ENCODE measurements at places on chromosomes 4 and X.

DNA sequence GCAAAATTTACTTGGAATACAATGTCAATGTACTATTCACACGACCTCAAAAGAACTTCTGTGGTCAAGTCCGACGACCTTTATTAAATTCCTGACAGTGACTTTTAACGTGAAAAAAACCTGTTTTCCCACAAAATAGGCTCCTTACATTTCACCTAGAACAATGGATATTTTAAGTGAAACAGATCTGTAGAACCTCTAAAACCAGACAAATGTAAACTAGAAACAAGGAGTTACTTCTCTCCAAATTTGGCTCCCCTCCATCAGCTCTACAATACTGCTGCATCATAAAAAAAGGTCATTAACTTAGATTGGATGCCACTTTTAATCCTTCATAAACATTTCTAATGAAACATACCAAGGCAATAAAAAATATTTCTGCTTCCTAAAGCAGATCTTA lies 1.2 kb downstream of the NEK1 start:
- DNase-seq: no peak

GRCh38 chr4:58658701-58659100 lies 1548.5 kb upstream of the IGFBP7 start:
- DNase-seq: no peak

DNA sequence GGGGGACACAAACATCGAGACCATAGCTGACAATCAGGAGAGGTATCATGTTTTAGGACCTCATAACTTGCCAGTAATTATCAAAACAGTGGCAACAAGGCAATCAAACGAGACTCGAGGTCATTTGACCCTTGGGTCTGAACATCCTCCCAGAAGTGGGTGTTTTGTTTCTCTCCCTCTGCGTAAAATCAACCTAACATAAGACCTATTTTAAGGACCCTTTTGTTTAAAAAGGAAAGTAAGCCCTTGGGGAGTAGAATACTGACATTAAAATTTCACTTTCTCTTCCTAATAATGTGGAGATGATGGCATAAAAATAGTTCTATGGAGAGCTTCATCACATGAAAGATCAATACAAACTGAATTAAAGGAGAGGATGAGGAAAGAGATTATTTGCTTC lies 106.2 kb upstream of the PUDP start:
- no peak for DNase-seq

DNA sequence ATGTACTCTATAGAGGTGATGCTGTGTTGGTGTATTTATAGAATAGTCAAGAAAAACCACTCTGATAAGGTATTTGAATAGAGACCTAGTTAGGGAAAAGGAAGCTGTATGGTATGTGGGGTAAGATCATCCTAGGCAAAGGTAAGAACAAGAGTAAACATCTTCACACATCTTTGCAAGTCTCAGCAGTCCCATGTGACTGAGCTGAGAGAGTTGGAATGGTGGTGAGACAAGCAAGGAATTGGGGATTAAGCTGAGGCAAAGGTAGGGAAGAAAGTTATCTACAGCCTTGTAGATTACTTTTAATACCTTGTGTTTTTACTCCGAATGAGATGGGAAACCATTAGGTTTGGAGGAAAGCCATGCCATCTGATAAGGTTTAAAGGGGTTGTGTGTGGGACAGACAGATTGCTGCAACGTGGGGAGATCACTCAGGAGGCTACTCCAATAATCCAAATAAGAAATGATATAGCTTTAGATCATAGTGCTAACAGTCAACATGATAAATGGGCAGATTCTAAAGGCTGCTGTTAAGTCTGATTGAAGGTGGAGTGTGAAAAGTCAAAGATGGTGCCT lies 31.7 kb upstream of the MANBA start:
- DNase-seq: no peak

- no peak for DNase-seq
Observed at GRCh38 chr4:40349561-40350198, 14.5 kb downstream of the CHRNA9 start.

DNA sequence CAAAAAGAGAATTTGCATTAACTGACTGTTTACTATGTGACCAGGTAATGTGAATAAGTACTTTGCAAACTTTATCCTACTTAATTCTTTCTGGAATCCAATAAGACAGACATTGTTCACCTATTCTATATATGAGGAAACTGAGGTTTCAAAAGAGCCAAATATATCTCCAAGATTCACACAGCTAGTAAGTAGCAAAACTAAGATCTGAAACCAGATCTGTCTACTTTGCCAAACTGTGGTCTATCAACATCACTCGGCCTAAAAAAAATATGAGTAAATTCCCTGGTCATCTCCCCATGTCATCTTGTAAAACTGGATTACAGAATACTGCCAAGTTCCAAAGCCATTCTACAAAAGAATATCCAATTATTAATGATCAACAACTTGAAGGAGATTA lies 52.8 kb downstream of the ANAPC10 start:
- DNase-seq: no peak

DNA sequence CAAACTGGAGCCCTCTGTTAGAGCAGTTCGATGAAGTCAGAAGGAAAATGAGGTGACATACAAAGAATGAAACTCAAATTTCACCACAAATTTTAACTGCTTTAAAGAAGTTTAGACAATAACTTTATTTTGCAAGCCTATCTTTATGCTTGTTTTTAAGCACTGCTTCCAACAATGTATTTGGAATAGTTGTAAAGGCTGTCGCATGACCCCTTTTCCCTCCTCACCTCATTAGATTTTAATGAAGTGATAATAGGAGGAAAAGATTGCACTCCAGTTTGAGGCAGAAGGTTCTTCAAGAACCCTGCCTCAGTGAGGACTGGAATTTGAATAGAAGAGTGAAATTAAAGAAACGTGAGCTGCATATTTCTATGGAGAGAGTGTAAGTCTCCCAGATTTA lies 386.1 kb upstream of the NR3C2 start:
- no peak for DNase-seq

GRCh38 chr4:3722446-3723231 lies 43.5 kb upstream of the ADRA2C start:
- DNase-seq: no peak

GRCh38 chr4:118962540-118962939 lies 73.9 kb downstream of the SYNPO2 start:
- DNase-seq: no peak

DNA sequence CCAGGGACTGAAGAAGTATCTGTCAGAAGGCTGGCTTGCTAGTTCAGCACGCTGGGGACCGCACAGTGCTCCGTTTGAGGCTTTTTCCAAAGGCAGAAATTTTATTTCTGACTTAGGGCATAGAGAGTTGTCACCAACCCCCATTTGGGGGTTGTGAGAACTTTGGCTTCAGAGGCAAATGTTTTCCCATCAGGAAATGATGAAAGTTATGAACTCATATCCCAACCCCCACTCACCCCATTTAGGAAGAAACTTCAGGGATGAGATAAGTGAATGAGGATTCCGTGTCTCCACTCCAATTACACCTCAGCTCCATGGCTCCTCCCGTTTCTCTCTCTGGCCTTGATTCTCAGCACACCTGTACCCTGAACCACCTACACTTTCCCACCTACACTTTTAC lies 4.3 kb upstream of the WDR13 start:
- no peak for DNase-seq

DNA sequence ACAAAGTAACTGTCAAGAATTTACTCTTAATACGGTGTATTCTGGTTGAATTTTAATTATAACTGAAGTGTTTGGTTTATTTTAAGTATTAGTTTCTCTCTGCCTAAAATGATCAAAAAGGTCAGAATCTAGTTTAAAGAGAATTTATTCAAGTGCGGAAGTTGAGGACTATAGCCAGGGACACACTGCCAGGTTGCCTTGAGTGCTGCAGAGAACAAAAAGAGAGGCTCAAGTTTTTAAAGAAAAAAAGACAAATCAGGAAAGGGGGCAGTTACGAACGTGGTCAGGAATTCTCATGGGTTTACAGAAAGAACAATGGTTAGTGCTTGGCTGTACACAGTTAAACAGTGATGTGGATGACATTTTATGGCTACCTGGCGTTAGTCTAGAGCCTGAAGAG lies 81.3 kb downstream of the SNX25 start:
- DNase-seq: no peak

DNA sequence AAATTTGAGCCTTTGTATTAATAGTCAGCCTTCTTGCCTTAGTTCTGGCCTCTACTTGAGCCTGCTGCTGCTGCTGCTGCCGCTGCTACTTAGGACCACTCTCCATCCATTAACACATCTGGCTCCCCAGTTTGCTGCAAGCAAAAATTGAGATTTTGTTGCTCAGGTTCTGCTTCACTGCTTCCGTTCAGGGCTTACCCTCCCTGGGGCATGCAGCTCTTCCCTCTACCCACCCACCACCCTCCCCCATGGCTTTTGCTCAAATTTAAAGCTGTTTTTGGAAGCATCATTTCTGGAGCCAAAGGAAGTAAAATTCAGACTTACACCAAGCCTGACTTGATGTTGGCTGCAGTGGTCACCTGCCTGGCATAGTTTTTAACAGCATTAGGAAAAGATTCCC lies 28.9 kb upstream of the FRMPD3 start:
- no peak for DNase-seq

GRCh38 chr4:13970349-13970748 lies 342.8 kb upstream of the BOD1L1 start:
- DNase-seq: no peak

DNA sequence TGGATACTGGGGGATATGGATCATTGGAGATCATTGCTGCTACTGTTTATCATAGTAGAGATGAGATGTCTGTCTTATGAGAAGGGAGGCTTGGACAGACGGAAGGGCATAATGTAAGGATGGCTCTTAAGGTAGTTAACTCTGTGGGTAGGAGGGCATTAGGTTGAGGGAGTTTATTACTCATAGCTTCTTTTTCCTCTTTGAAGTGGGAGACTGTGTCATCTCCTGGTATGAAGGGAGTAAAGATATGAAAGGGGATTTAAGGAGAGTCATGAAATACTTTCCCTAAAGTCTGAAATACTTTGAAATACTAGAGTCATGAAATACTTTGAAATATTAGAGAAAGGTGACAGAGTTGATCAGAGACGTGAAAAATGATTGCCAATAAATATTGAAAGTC lies 255.5 kb upstream of the PITX2 start:
- DNase-seq: no peak

GRCh38 chrX:76148753-76149152 lies 24.1 kb upstream of the PBDC1 start:
- DNase-seq: no peak

- DNase-seq: no peak
Observed at GRCh38 chrX:72461766-72462165, 110.9 kb downstream of the HDAC8 start.

DNA sequence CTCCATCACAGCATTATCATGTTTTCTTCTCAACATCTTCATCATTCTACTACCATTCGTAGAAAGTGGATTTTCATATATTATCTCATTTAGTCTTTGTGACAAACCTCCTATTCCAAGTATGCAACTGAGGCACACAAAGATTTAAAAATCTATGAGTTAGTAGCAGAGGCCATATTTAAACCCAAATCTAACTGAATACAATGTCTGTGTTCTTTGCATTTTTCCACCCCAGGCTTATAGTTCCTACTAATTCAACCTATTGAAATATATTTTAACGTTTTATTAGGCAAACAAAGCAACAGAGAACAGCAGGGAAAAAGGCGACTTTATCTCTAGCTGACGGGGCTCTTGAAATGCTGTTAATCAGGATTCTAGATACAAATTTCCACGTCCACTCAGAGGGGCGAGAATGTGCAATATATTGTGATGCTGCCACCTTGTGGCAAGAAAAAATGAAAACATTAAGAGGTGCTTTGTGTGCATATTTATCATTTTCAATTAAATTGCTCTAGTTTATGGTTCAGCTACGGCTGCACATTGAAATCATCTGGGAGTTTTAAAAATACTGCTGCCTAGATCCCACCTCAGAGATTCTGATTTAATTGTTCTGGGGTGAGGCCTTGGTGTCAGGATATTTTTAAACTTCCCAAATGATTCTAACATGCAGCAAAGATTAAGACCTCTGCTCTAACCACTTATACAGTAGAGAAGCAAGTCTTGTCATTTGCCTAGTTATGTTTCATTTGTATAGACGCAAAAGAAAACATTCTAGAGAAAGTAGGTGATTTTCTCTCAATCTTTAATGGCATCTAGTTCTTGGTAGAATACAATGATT lies 315.9 kb downstream of the MAPK10 start:
- peak; percentile 2 for DNase-seq

DNA sequence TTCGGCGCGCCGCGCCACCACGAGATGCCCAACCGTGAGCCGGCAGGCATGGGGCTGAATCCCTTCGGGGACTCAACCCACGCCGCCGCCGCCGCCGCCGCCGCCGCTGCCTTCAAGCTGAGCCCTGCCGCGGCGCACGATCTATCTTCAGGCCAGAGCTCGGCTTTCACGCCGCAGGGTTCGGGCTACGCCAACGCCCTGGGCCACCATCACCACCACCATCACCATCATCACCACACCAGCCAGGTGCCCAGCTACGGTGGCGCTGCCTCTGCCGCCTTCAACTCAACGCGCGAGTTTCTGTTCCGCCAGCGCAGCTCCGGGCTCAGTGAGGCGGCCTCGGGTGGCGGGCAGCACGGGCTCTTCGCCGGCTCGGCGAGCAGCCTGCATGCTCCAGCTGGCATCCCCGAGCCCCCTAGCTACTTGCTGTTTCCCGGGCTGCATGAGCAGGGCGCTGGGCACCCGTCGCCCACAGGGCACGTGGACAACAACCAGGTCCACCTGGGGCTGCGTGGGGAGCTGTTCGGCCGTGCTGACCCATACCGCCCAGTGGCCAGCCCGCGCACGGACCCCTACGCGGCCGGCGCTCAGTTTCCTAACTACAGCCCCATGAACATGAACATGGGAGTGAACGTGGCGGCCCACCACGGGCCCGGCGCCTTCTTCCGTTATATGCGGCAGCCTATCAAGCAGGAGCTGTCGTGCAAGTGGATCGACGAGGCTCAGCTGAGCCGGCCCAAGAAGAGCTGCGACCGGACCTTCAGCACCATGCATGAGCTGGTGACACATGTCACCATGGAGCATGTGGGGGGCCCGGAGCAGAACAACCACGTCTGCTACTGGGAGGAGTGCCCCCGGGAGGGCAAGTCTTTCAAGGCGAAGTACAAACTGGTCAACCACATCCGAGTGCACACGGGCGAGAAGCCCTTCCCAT lies 1.1 kb downstream of the ZIC3 start:
- no peak for DNase-seq

DNA sequence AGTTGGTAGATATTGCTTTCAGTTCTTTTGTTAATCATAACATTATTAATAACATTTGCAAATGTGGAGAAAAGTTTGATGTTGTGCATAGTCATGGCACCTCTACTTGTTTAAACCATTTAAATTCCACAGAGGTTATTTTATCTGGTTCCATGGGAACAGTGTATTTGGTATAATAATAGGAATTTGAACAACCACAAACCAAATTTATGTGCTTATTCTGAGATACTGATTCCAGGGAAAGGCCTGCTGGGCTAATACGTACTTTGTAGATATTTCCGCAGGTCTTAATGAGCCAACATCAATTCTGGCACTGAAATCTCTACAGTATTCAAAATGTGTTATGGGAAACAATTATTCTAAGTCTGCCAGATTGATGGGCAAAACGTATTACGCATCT lies 319.0 kb downstream of the DKK2 start:
- DNase-seq: no peak

GRCh38 chrX:97806238-97806637 lies 922.5 kb downstream of the RPA4 start:
- no peak for DNase-seq

GRCh38 chrX:6959006-6959405 lies 188.5 kb upstream of the STS start:
- DNase-seq: no peak

- no peak for DNase-seq
Observed at GRCh38 chr4:169420291-169420690, 149.5 kb upstream of the SH3RF1 start.

All from GM12864 (cell line).